Peyer's patch (tissue), 4 donors: ENCODE measurements at places on chromosomes 5 and 9.

DNA sequence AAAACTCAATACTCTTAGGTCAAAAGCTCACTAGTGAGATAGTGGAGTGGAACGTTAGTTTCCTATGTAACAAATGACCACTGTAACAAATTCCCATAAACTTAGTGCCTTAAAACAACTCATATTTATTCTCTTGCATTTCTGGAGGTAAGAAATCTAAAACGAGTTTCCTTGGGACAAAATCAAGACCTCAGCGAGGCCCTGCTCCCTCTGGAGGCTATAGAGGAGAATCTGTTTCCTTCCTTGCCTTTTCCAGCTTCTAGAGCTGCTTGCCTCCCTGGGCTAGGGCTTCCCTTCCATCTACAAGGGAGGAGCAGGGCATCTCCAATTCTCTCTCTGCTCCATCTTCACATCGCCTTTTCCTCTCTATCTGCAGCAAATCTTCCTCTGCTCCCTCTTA lies 32.0 kb downstream of the SEMA5A start:
- DNase-seq = no peak

DNA sequence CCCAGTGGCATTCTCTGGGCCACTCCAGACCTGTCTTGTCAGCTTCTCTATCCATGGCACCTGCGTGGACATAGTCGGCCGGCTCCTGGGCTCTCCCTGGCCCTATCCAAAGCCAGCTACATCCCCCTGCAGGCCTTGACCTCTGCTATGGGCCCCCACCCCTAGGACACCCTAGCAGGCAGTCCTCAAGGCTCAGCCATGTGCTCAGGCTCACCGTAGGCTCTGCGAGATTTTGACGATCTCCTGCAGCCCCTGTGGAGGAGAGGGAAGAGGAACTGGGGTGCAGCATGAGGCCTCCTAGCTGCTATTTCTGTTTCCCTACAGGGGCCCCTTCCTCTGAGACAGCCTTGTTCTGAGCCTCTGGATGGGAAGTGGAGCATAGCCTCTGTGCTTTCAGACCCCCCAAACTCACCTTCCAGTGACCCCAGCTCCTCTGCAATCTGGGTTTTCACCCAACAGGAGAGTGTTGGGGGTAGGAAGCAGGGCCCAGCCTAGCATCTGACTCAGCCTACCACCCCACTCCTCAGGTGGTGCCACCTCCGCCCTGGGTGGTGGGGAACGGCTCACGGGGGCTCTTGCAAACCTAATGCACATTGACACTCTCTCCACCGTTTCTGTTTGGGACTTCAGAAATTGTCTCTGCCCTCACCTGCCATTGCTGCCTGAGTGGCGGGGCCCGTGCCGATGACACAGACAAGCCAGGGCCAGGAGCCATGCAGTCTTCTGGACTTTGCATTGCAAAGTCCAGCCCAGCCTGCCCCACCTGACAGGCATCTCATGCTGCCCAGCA lies 36.7 kb downstream of the HRH2 start:
- DNase-seq = peak; percentile 65

- peak; percentile 44 for DNase-seq
These were observed 63.4 kb downstream of the PSMB7 start for GRCh38 chr9:124351672-124352468.

DNA sequence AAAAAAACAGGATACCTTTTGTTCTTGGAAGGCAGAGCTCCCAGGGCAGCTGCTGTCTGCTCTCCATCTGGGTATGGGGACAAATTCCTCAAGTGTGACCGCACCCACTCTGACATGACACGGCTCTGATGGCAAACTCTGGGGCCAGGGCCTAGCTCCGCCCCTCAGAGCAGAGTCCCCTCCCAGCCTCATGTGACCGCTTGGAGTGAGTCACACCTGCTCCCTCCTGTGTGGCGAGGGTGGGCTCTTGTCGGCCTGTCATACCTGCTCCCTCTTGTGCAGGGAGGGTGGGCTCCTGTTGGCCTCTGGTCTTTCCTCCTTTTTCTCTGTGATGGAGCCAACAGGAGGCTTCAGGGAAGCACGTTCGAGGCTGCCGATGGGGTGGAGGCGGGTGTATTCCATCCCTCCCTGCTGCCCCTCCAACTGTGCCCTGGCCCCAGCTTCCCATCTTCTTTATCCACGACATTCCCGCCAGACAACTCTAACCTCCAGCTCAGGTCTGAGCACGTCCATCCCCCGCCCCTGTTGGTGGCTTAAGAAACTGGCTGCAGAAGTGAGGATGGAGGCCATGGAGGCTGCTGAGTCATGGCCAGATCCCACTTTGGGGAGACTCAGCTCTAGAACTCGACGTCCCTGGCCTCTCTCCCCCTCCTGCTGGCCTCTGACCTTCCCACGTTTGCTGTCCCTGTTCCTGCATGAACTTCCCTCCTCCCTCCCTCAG lies 65.3 kb downstream of the OLFM1 start:
- DNase-seq = no peak
